ENCODE measurements at places on chromosomes 6 and 20.

- DNase-seq = peak; percentile 59
Measured at GRCh38 chr6:110590821-110591351, 114.5 kb upstream of the SLC22A16 start.

DNA sequence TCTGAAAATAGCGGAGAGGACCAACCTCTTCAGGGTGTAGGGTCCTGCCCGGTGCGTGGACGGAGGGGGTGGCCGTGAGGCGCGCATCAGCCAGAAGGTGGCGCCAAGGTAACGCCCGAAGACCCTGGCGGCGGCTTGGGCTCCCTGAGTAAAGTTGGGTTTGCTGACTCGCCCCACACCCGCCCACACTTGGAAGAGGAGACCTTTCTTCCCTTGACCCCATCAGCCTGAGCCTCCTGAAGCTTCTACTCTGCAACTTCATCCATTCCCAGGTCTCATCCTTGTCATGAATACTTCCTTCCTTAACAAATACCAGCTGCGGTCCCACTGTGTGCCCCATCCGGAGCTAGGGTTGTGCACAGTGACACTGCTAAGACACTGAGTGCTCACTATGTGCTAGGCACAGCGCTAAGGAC is 14.6 kb downstream of the CD40 start:
- peak; percentile 77 for DNase-seq

DNA sequence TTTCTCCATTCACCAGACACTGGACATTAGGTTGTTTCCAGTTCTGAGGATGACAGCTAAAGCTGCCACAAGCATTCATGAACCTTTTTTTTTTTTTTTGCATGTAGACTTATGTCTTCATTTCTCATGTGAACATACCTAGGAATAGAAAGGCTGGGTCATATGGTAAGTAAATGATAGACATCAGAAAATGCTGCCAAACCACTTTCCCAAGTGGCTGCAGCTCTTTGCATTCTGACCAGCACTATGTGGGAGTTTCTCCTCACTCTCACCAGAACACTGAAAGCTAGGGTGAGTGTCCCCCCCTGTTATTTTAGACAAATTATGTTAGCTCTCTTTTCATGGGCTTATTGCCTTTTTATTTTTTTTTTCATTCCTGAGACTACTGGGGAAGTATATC is 197.5 kb downstream of the OTOR start:
- DNase-seq = no peak

DNA sequence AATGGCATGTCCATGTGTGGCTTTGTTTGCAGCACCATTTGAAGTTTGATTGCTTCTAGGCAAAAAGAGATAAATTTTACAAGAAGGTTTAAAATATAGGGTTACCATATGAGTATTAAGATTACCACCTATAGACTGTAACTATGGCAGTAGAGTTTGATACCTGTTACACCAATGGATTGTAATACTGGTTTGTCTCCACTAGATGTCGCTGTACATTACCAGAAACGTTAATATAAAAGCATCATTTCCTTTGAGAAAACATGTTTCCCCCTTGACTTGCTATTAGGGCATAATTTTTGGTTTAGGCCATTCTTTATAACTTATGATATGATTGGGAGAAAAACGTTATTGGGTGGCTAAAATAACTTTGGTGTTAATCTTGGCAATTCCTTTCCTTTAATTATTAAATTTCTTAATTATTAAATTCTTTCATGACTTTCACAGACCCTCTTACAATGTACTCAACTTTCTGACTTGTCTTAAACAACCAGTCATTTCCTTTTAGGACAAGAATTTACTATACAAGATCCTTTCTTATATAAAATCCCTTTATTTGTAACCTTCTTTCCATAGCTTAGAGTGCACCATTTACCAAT is 42.8 kb downstream of the HLA-DPB1 start:
- no peak for DNase-seq

DNA sequence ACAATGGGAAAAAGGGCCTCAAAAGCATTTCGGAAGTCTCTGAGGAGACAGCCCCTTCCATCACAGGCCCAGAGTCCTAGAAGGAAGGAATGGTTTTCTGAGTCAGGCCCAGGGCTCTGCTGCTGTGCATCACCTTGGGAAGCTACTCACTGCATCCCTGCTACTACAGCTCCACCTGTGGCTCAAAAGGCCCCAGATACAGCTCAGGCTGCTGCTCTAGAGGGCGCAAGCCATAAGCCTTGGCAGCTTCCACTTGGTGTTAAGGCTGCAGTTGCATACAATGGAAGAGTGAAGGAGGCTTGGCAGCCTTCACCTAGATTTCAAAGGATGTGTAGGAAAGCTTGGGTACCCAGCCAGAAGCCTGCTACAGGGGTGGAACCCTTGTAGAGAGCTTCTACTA is 54.8 kb downstream of the MEI4 start:
- no peak for DNase-seq

DNA sequence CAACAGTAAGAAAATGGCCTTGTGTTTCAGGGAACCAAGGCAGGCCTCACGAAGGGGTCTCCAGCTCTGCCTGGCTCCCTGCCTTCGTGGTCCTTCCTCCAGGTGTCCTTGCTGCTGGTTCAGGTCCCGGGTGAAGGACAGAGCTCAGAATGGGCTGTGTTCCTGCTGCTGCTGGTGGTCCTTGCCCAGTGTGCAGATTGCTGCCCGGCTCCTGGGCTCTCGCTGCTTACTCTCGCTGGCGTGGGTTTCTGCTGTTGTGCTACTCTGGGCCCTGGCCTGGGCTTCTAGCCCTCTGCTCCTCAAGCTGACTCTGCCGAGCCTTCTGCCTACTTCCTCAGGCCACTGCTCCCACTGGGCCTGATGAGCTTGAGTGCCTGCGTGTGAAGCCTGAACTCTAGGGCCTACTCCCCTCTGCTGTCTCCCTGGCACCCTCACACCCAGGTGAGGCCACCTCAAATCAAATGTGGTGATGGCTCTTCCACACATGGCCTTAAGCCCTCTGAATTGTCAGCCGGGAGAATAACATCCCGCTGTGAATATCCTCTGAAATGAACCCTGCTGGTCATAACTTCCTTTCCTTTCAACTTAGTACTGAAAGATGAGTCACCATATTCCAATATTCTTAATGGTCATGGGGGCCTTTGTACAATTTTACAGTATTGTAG is 171.6 kb downstream of the FOXC1 start:
- no peak for DNase-seq

- DNase-seq = no peak
Measured at GRCh38 chr6:96394727-96395126, 126.9 kb upstream of the UFL1 start.

- no peak for DNase-seq
Measured at GRCh38 chr6:106761160-106761559, 131.8 kb downstream of the QRSL1 start.

DNA sequence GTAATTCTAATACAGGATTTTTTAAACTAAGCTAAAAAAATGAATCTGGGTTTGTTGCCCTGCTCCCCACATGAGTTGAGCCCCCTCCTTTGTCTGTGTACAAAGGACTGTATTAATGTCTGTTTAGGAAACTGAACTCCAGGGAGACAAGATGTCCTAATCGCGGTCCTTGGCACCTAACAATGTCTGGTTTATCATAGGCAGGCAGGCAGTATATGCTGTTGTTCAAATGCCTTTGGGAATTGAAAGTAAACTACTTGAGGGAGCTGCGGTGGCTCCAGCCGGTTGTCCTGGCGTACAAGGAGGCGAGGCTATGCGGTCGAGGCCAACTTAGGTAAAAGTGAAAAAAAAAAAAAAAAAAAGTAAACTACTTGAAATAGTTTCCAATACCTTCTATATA is 98.5 kb downstream of the TULP4 start:
- DNase-seq = no peak

GRCh38 chr20:10846766-10847165 is 173.0 kb upstream of the JAG1 start:
- DNase-seq = no peak

GRCh38 chr6:148239215-148239614 is 103.4 kb upstream of the SASH1 start:
- no peak for DNase-seq

DNA sequence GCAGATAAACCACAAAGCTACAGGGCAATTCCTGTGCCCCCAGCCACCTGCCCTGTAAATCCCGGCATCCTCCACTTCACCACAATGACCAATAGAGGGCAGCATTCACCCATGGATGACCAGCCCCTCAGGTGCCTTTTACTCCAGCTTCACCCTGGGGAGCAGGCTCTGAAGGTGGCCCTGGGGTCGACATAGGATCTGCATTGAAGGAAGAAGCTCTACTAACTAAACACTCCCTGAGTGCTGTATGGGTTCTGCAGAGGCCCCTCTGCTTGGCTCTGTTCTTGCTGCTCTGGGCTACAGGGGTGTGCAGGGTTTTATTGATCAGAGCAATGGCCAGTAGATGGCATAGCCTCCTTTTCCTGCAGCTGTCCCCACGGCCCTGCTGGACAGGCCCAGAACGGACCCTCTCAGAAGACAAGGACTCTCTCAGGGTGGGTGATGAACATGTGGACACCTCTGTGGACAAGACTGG is 20.3 kb downstream of the CST4 start:
- DNase-seq = peak; percentile 57

DNA sequence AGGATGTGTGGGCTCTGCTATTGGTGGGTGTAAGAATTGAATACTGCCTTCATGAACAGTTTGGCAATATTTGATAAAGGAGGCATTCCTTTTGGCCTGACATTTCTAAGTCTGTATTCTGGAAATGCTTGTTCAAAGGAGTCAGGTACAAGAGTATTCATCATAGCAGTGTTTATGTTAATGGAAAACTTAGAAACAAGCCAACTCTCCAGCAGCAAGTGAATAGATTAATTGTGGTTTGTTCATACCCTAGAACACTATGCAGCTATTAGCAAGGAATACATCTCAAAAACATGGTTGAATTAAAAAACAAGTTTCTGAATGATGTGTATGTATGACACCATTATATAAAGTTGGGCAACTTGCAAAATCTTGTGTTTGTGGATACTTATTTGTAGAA is 195.8 kb downstream of the ZFAND3 start:
- DNase-seq = no peak

GRCh38 chr6:47129129-47129528 is 87.0 kb upstream of the ADGRF1 start:
- DNase-seq = no peak

DNA sequence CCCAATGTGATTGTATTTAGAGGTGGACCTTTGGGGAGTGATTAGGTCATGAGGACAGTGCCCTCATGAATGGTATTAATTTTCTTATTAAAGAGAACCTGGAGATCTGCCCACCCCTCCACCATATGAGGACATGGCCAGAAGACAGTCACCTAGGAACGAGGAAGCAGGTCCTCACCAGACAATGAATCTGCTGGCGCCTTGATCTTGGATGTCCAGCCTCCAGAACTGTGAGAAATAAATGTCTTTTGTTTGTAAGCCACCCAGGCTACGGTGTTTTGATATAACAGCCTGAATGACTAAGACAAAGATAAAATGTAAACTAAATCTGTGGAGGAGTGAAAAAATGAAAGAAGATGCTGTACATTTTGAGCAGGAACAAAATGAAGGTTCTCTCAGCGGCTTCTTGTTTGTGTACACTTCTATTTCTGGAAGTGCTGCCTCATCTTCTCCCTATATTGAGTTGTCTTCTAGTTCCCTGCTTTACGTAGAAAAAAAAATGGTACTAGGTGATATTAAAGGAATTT is 1.5 kb upstream of the IPCEF1 start:
- no peak for DNase-seq

DNA sequence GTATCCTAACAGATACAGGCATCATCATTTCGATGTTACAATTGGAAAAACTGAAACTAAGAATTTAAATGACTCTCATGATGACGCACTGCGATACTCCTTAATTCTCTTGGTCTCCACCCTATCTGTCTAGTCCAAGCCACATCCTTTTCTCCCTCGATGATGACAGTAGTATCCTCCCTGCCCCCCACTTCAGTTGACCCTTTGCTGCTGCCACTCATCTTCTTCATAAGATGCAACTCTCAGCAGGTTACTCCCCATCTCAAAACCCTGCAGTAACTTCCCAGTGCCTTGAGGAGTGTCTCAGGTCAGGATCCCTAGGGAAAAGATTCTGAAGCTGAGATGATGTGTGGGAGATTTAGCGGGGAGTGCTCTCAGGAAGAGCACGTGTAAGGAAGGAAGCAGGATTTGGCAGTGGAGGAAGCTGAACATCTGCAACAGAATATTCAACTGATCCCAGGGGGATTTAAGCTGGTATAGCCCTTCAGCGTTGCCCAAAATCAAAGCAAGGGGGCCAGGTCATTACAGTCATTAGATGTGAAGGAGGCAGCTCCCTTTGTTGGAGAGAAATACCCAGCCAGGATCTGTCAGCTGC is 16.1 kb downstream of the JPH2 start:
- DNase-seq = no peak

- DNase-seq = no peak
Measured at GRCh38 chr6:116136373-116136772, 10.4 kb upstream of the COL10A1 start.

DNA sequence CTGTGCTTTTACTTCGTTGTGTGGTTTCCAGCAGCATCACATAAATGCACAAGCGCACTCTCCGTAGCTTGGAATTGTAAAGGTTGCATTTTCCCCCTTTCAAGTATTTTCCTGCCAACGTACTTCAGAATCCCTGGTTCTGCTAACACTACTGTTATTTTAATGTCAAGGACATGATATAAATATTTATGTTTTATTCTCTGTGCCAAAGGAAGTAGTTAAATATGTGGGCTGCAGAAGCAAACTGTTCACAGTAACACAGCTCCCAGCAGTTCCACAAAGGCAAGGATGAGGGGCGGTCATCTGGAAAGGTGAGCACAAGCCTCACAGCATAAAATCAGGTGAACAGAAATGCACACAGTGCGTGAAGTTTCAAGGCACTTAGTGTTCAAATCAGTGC is 85.3 kb upstream of the PDE10A start:
- DNase-seq = no peak

DNA sequence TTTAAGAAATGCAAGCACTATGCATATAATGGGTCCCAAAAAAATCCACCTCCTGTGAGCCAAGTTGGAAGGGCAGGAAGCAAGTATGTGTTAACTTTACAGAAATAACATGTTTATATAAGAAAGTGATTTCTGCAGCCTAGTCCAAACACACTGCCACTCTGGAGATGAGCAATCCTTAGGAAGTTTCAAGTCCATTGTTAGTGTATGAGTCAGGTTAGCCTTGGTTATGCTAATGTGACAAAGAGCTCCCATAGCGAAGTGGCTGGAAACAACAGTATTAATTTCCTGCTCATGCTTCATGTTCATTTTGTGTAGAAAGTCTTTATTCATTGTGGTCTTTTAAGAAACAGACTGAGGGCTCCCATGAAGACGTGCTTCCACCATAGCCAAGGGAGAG is 121.4 kb downstream of the TBXT start:
- DNase-seq = no peak

DNA sequence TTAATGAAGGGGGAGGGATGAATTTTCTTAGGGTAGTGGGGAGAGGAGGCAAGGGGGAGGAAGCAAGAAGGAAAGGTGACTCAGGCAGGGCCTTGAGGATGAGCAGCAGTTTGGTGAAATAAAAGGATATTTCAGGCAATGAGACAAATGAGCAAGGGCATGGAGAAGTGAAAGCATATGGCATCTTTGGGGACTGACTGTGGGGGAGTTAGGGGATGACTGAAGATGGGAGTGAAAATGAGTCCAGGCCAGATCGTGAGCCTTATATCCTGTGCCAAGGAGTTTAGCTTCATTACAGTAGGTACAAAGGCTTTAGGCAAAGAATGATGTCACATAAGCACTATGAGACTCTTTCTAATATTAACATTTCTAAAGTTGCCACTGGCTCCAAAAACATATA is 51.9 kb downstream of the ILRUN start:
- DNase-seq = no peak

Measured in activated CD4-positive, alpha-beta T cell treated with anti-CD3 and anti-CD28 coated beads for 48 hours (primary cell).